AG09319 (cell line): ENCODE measurements at places on chromosomes 2 and 18.

- DNase-seq, result no peak
Measured at GRCh38 chr18:63888470-63889190, 1.1 kb downstream of the SERPINB2 start.

GRCh38 chr2:174600349-174600748 is 2.7 kb upstream of the WIPF1 start:
- no peak for DNase-seq

GRCh38 chr2:233462826-233463470 is 103.6 kb downstream of the USP40 start:
- no peak for DNase-seq

DNA sequence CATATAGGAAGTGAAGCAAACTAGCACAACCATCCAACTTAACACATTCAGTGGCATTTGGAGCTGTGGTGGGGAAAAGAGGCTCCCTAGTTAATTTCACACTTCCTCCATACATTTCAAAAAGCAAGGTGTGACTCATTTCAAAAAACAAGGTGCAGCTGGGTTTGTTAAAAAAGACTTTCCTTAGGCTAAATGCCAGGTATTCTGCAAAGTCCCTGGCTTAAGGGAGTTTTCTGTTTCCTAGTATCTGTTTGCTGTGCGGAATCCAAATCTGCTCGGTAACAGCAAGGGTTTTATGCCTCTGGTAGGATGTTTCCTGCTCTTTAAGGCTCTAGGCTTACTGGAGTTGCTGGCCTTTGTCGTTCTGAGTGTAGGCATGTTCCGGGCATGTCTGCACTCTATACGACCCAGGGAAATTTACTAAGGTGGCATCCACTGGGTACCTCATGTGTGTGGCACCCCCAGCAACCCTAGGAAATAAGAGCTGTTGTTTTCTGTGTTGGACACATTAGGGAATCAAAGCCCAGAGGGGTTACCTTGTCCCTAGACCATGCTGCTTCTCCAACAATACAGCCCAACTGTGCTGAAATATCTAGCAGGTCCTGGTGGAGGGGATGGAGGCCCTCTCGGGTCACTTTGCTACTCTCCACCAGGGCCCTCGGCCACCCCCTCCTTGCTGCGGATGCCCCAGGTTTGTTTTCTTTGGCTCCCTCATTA is 634 bp upstream of the MSGN1 start:
- no peak for DNase-seq

DNA sequence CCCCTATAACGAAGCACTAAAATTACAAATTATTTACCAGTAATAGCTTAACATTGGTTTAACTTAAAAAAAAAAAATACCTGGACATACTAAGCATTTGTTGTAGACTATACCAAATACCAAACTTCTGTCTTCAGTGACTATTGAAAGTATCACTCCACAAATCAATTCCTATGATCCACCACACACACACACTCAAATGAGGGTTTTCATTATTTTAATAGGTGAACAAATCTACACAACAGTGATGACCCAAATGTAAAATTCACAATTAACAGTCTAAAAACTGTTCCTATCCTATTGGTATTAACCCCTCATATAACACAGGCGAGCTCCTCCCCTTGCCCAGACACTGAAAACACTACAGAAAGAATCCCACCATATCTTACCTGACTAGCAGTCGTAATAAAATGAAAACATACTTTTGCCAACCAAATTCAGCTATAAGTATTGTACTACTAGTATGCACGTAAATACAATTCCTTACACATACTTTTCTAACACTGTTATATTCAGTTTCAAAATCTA is 2.5 kb downstream of the SP3 start:
- DNase-seq, result no peak

GRCh38 chr18:48142994-48143393 is 212.5 kb upstream of the SMAD2 start:
- no peak for DNase-seq

DNA sequence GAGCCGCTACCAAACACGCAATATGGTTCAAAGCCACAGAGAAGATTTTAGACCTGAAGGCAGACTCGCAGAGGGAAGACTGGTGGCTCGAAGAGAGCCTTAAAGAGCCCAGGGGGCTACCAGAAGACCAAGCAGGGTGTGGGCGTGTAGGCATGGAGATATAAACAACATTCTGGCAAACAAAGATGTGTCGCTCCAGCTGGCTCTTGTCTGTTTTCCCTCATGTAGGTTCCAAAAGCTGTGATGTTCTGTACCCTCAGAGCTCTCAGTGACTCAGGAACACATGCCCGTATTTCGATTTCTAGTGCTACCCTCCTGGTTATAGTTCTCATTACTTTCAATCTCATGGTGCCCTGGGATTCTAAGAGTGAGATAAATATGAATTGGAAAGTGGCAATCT is 44.5 kb downstream of the DOCK10 start:
- no peak for DNase-seq

DNA sequence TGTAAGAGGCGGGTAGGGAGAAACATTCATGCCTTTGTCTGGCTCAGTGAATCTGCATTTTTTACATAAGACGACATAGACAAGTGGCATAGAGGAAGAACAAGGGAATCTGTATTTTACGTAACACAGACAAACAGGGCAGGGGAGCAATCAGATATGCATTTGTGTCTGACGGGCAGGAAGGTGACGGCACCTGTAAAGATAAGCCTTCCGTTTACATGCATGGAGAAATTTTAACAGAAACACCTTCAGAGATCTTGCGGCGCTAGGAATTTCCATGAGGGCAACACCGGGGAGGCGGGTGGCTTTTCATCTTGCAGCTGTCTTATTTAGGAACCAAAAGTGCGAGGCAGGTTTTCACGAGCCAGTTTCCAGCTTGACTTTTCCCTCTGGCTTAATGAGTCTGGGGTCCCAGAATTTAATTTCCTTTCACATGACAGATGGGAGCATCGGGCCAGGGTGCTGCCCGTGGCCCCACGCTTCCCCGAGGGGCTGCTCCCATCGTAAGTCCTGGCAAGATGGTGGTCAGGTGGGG is 42.6 kb downstream of the RTP5 start:
- DNase-seq, result no peak

GRCh38 chr18:78980279-78980771 is 707 bp downstream of the SALL3 start:
- DNase-seq, result no peak

GRCh38 chr2:105437708-105438103 is 38.9 kb upstream of the FHL2 start:
- peak; percentile 80 for DNase-seq

- no peak for DNase-seq
Measured at GRCh38 chr2:63742580-63742976, 99.1 kb upstream of the UGP2 start.

GRCh38 chr2:16630463-16630862 is 35.2 kb downstream of the CYRIA start:
- DNase-seq, result no peak
